ENCODE measurements at places on chromosomes 2 and 18. TPM values are rescaled to one million over a fixed set of nuclear protein-coding genes. Genes with fewer than 3 reads are reported as not detected.

Gene CD8A
- 1.4 TPM for total RNA-seq

Gene MBD1
- 57.9 TPM for total RNA-seq

Gene CNRIP1
- total RNA-seq = 47.3 TPM

Gene MRPL30
- total RNA-seq = 18.4 TPM

- peak; percentile 30 for DNase-seq
Measured at GRCh38 chr2:11344342-11344955, at the start of gene ROCK2. Gene ROCK2, minus strand, starts transcription at chr2:11344636. Its CDS starts 500 bp downstream, at chr2:11344136.

GRCh38 chr2:127700527-127701192 is 637 bp upstream of the SFT2D3 start:
- DNase-seq = peak; percentile 41

DNA sequence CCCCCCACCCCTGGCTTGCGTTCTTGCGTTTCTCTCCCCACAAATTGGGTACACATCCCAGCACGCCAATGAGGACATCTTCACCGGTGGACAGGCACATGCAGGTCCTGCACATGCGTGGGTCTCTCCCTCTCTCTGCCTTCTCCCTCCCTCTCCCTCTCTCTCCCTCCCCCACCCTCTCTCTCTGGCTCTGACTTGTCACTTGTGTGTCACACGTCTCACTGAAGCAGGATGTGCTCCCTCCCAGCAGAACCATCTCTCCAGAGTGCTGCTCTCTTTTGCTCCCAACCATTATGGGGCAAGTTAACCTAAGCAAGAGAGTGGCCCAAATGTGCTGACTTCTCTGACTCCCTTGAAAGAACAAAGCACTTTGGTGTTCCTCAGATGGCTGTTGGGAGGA is 120.8 kb upstream of the CAB39 start:
- no peak for DNase-seq

GRCh38 chr18:73780218-73780617 is 367.4 kb downstream of the FBXO15 start:
- no peak for DNase-seq

DNA sequence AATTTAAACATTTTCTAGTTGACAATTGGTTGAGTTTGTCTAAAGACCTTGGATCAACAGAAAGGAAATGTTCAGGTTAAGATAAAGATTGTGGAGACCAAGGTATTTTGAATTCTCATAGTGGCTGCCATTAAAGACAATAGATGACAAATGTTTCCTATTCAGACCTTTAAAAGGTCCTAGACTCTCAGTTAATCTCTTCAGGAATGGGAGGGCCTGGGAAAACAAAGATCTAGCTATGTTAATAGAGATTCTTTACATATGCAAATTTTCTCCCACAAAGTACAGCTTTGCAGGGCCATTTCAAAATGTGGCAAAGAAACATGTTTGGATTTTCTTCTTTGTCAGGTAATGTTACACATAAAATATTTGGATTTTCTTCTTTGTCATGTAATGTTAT is 403.9 kb downstream of the SPAG16 start:
- no peak for DNase-seq

- DNase-seq = no peak
Measured at GRCh38 chr2:10457846-10458598, 9.9 kb upstream of the ODC1 start.
